ENCODE measurements at places on chromosomes 2 and 18.

- DNase-seq: no peak
Observed at GRCh38 chr2:28656937-28657615, 94.6 kb upstream of the PPP1CB start.

GRCh38 chr2:164752956-164753355 is 88.7 kb downstream of the COBLL1 start:
- no peak for DNase-seq

GRCh38 chr2:166229678-166230023 is 101.8 kb upstream of the SCN1A start:
- no peak for DNase-seq

DNA sequence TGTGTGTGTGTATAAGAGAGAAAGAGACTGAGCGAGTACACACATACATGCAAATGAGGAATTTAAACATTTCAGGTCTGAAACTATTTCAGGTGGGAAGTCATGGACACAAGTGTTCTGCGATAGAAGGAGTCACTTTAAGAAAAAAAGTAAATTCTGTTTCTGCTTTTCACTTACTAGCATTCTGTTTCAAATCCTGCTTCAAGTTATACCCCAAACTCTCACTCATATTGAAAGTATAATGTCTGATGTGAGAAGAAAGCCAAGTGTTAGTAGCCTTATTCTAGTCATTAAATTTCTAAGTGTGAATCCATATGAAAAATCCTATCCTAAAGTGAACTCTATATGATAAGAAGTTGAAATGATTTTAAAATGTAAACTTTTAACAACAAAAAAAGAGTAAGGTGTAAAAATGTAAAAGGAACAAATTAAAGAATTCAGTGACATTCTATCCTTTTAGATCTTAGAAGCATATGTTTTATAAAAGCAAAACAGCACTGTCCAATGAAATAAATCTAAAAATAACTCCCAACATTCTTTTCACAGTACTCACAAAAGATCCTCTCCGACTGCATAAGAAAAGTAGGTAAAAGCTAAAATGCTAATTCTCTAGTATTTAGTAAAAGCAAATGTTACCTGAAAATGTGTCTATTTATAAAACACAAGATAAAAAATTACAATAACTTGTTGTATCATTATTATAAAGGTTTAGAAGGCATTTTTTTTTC is 570.6 kb downstream of the ZEB2 start:
- DNase-seq: no peak

GRCh38 chr2:100235098-100235497 is 87.2 kb downstream of the LONRF2 start:
- no peak for DNase-seq
